Effector CD4-positive, alpha-beta T cell (primary cell): ENCODE measurements at places on chromosomes 2 and 18.

GRCh38 chr18:52670896-52671295 is 330.9 kb downstream of the DCC start:
- DNase-seq, result no peak

GRCh38 chr2:173858291-173858731 is 106.9 kb downstream of the SP3 start:
- no peak for DNase-seq

- no peak for DNase-seq
Measured at GRCh38 chr2:33486544-33486943, 10.1 kb downstream of the RASGRP3 start.

DNA sequence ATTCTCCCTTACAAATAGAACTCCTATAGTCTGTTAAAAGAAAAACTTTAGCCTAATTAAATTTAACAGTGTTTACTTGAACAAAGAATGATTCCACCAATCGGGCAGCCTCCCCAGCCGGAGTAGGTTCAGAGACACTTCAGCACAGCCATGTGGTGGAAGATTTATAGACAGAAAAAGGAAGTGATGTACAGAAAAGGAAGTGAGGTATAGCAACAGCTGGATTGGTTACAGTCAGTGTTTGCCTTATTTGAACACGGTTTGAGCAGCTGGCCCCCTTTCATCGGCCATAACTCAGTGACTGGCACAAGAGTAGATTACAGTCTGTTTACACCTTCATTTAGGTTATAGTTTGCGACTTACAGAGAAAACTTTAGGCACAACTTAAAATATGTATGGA is 2.1 kb upstream of the SKA1 start:
- no peak for DNase-seq

GRCh38 chr2:120693121-120693520 is 42.5 kb upstream of the GLI2 start:
- DNase-seq, result no peak

GRCh38 chr2:83953697-83954096 is 505.4 kb downstream of the SUCLG1 start:
- DNase-seq, result no peak

- DNase-seq, result no peak
Measured at GRCh38 chr2:62267696-62268095, 71.8 kb downstream of the B3GNT2 start.
